Fibroblast of the aortic adventitia (primary cell): ENCODE measurements at places on chromosomes 11 and 22. TPM values are rescaled to one million over a fixed set of nuclear protein-coding genes. Genes with fewer than 3 reads are reported as not detected.

SYT7 gene
- 7.0 and 112 TPM in 2 replicates for total RNA-seq

PNPLA3 gene
- 2.9 and 4.5 TPM in 2 replicates for total RNA-seq

EP300 gene
- 49.0 and 85.5 TPM in 2 replicates for total RNA-seq

PDGFD gene
- 32.4 and 37.4 TPM in 2 replicates for total RNA-seq

TBX1 gene
- 2.8 TPM in 1 of 2 replicates, not detected in the other for total RNA-seq

CTSF gene
- 35.0 and 47.1 TPM in 2 replicates for total RNA-seq

PHF21A gene
- 22.5 and 24.0 TPM in 2 replicates for total RNA-seq

NXPE1 gene
- not detected in 2 replicates for total RNA-seq
